ENCODE measurements at places on chromosomes 6 and 20.
A peak's percentile ranks its signal among the peaks of the same experiment; 100 is the strongest.

GRCh38 chr6:101392586-101393230 is 800 bp upstream of the GRIK2 start:
- peak; percentile 41 for DNase-seq

DNA sequence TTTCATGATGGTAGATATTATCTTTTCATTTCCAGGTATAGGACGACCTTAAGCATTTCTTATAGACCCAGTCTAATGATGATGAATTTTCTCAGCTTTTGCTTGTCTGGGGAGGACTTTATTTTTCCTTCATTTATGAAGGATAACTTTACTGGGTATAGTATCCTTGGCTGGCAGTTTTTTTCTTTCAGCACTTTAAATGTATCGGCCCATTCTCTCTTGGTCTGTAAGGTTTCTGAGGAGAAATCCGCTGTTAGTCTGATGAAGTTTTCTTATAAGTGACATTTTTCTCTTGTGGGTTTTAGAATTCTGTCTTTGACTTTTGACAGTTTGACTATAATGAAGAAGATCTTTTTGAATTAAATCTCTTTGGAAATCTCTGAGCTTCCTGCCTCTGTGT is 144.7 kb upstream of the SLC22A23 start:
- no peak for DNase-seq

DNA sequence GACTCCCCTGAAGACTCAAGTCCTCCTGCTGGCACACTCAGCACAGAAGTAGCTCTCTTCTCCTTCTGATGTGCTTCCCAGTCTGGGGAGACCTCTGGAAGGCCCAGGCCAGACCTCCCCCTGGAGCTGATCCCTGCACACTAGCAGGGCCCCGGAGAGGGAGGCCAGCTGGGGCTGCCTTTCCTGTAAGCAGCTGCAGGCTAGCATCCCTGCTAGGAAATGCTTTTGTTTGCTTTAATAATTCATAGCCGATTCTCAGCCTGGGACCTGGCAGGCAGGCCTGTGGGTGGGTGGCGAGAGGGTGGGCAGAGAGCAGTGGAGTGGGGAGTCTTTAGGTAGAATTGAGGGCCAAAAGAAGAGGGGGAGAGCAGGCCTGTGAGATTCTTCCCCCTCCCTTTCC is 5.2 kb downstream of the EBF4 start:
- no peak for DNase-seq

GRCh38 chr6:35262596-35262995 is 3.1 kb downstream of the ZNF76 start:
- DNase-seq, result no peak

DNA sequence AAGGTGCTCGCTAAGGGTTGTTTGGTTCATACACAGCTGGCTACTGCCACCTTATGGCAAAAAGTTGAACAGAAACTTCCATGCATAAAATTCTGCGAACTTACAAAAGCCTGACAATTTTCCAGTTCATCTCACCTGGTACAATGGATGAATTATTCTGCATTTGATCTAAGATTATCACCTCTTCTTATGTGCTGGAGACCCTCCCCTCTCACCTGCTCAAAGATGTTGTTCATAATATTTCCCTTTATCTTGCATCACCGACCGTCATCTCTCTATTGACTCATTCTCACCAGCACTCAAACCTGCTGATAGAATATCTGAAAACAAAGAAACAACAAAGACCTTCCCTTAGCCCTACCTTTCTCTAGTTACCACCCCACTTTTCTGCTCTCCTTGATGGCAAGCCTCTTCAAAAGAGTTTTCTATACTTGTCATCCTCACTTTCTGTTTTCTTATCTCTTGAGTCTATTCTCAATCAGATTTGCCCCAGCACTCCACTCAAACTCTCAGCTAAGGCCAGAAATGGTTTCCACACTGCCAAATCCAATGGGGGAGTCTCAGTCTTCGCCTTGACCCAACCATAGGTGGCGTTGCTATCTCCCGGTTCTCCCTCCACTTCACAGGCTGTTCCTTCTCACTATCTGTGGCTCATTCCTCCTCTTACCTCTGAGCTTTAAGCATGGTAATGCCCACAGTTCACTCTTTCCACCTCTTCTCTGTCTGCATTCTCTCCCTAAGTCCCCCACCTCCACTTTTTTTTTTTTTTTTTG is 25.8 kb downstream of the SNRNP48 start:
- peak; percentile 55 for DNase-seq

GRCh38 chr6:86856937-86857563 is 80.3 kb upstream of the HTR1E start:
- no peak for DNase-seq

DNA sequence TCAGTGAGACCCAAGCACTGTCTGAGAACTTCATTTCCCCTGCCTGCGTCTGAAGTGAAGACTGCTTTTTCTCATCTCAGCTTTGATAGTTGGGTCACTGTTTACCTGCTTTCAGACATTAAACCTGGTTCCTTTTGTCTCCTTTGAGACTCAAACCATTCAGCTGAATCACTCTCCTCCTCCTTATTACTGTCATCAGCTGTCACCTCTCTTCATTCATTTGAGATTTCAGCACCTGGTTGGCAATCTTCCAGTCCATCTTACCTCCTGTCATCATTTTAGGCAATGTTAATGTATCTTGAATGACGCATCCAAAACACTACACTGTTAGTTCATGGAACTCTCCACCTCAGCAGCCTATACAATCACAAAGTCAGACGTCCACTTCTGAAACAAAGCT is 34.3 kb upstream of the SOX4 start:
- no peak for DNase-seq

- DNase-seq, result no peak
Measured at GRCh38 chr6:129183187-129183591, 300.3 kb downstream of the LAMA2 start.

DNA sequence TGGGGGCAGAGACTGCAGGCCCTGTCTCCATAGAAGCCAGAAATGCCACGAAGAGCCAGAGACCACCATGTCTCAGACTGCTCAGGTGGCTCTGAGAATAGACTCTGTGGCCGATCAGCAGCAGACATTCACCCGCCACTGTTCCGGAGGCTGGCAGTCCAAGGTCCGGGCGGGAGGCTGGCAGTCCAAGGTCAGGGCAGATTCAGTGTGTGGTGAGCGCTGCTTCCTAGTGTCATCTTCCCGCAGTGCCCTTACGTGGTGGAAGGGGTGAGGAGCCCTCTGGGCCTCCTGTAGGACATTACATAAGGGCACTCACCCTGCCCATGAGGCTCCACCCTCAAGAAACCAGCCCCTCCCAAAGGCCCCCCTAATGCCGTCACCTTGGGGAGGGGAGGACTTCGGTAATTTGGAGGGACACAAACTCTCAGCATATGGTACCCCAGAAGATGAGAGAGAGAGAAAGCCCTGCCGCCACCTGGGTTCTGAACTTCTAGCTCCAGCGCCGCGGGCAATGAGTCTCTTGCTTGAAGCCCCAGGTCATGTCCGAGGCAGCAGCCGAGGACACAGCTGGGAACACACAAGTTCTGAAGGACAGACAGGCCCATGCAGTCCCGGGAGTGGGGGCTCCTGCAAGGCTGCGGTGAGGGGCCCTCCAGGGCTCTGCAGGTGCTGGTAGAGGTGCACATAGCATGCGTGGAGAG is 36.4 kb downstream of the DACT2 start:
- DNase-seq, result no peak

GRCh38 chr6:119174879-119175817 is 96.7 kb upstream of the FAM184A start:
- no peak for DNase-seq

DNA sequence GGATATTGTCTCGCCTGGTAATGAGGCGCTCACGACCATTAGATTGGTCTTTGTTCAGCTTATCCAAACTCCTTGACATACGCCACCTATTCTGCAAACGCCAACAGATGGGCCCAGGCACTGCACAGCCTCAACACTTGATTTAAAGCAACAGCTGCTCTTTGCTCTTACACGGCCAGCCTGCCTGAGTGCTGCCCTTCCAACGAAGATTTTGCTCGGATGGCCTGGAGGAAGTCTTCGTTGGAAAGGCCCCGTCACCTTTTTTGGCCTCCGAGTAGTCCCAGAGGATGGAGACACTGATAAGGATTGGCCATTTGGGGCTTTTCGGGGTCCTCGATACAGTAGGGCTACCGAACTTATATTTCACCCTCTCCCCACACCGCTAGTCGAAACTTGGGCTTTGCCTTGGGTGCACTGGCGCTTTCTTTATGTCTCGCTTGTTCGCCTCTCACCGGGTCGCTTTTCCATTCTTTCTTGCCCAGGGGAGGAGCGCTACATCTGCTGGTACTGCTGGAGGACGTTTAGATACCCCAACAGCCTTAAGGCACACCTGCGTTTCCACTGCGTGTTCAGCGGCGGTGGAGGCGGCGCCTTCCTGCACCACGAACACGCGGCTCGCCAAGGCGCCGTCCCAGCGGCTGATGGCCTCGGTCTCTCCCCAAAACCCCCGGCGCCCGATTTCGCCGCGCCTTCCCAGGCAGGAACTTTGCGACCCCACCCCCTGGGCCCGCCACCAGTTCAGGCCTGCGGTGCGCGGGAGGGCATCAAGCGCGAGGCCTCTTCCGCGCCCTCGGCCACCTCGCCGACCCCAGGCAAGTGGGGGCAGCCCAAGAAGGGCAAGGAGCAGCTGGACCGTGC is 6.1 kb downstream of the PRDM13 start:
- peak; percentile 54 for DNase-seq

DNA sequence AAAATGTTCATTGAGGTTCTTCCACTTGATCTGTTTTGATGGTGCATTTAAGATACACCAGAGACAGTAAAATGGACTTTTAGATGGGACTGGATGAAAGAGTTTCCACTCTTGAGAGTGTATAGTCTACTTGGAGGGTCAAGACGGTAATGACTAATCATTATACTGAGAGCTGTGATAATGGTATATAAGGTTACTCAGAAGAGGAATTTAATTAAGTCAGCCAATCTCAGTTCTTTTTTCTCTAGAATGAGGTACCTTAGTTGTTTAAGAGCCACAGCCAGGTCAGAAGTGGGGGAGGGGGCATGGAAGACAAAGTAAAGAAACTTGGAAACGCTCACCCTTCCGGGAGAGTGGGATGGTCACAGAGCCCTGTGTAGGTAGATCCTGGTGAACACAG is 123.9 kb downstream of the MAP3K4 start:
- no peak for DNase-seq

GRCh38 chr6:36666826-36667591 is 11.5 kb upstream of the CDKN1A start:
- DNase-seq, result peak; percentile 82

DNA sequence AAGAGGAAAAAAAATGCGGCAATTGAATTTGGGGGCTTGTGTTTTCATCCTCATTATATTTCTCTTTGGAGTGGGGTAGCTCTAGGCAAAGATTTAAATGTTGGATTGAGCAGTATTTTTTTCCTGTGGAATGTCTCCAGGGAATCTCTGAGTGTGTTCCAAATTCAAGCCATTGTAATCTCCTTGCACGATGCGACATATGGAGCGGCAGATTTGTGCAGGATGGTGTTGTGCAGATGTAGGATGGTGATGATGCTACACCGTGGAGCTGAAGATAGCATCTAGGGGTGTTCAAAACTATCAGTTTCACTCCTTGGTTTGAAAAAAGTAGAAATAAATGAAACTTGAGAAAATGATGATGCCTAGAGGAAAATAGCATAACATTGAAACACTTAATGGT is 777.5 kb upstream of the EPHA7 start:
- no peak for DNase-seq

DNA sequence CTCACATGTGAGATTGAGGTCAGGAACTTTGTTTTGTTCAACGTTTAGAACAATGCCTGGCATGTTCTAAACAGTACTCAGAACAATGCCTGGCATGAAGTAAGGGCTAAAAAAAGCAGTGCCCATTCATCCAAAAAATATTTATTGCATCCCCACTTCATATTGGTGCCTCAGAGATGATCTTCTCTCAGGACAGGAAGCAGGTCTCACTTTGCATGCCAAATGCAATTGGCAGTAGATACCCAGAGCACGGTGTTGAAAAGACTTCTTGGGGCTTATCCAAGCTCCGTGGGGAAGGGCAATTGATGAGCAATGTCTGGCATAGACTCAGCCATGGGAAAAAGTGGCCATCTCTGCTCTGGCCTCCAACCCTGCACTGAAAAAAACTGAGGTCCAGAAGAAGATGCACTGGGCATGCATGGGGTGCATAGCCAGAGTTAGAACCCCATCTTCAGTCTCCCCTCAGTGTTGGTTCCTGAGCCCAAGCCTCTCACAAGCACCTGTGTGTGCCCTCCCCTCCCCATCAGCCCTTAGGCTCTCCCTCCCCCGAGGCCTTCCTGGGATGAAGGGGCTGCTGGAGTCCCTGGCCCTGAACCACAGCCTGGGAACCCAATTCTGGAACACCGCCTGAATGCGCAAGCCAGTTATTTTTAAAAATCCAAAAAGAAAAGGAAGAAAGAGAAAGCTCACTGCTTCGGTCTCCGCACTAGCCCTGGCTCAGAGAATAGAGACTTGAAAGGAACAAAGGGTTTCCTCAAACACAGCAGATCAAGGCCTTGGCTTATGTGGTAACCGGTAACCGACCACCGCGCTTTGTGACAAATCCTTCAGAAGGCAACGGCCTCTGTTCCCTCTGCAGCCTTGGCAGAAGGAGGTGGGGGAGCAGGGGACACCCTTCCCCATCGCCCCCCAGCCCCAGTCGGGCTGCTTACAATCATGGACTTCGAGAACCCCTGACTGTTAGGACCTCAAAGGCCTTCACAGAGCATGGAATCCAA is 78.5 kb upstream of the SIRPA start:
- peak; percentile 21 for DNase-seq

DNA sequence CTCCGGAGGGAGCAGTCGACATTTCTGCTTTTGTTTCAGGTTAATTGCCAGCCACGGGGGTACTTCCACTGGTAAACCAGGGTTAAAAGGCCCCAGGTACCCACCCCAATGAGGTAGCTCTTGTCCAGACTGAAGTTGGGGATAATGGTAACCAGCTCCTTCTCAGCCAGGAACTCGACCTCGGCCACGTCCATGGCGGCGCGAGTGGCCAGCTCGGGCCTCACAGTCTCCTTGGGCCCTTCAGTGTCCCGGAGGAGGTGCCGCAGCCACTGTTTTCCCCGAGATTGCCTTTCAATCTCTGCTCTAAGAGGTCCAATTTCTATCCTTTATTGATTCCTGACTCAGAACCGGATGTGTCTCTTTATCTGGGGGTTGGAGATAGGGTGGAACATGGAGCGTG is 13.7 kb downstream of the ARHGAP40 start:
- DNase-seq, result no peak

- no peak for DNase-seq
Measured at GRCh38 chr20:16057651-16058050, 515.6 kb downstream of the KIF16B start.

All from H9 (cell line).